ENCODE measurements at places on chromosomes 5 and 9.
A peak's percentile ranks its signal among the peaks of the same experiment; 100 is the strongest.

DNA sequence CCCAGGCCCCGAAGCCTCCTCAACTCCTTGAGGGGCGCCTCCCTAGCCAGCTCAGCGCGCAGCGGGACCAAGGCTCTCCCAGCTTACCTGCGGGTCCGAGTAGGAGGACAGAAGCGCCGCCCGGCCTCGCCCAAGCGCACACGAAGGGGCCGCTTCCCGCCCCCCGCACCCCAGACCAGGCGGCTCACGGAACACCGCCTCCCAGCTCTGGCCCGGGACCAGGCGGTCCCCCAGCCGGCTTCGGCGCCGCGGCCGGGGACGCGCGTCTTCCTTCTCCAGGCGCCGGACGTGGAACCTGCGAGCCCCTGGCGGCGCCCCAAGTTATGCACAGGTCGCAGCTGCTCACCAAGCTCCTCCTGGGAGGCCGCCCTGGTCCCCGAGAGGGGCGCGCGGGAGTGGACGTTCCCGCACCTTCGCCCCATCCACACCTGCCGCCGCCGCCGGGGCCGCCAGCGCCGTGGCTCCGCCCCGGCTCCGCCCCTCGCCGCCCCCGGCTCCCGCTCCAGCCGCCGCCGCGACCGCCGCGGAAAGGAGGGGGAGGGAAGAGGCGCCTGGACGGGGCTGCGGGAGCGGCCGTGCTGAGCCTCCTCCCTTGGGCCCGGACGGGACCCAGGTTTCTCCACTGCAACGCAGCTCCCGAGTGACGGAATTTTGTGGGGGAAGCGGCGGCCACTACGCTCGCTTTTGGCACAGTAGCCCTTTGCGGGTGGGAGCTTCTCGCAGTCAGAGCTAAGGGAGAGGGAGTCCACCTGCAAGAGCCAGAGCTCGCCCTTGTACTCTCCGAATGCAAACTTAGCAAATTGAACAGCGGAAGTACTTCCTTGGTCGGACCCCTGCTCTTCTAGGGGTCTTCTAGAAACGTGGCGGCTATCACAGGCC is 77.5 kb upstream of the IFNE start:
- peak; percentile 60 for DNase-seq

DNA sequence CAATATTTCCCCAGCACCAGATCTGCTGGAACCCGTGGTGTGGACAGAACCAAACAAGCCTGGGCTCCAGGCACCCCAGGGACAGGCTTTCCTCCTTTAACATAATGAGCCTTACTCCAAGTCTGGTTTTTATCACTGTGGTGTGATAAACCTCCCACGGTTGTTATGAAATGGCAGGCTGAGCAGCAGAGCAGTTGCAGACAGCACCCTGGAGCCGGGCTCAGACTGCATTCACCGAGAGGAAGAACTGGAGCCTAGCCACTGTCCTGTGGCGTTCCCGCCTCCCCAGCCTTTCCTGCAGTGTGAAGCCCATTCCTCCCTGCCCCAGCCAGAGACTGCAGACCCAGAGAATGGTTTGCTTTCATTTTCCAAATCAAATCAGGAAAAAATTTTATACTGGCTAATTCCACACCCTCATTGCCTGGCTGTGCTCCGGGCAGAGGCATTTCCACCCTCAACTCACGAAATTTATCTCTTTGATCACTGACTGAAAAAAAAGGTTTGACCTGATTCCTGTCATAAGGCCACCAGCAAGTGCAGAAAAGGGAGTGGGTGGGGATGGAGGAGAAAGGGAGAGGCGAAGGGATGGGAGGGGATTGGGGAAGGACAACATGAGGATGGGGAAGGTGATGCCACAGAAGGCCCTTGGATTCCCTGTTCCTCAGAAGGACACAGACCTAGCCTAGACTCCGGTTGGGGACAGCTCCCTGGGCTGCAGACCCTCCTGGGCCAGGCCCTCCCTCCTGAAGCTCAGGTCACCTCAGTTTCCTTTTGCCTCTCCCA is 18.9 kb downstream of the IPPK start:
- DNase-seq = no peak

GRCh38 chr9:92349771-92350739 is 24.3 kb downstream of the CENPP start:
- DNase-seq = no peak

- DNase-seq = peak; percentile 28
Measured at GRCh38 chr5:131163276-131164119, 1.6 kb downstream of the HINT1 start.

- no peak for DNase-seq
Measured at GRCh38 chr9:137764171-137764671, 113.4 kb upstream of the CACNA1B start.

GRCh38 chr9:126642010-126642744 is 28.4 kb downstream of the LMX1B start:
- DNase-seq = no peak

DNA sequence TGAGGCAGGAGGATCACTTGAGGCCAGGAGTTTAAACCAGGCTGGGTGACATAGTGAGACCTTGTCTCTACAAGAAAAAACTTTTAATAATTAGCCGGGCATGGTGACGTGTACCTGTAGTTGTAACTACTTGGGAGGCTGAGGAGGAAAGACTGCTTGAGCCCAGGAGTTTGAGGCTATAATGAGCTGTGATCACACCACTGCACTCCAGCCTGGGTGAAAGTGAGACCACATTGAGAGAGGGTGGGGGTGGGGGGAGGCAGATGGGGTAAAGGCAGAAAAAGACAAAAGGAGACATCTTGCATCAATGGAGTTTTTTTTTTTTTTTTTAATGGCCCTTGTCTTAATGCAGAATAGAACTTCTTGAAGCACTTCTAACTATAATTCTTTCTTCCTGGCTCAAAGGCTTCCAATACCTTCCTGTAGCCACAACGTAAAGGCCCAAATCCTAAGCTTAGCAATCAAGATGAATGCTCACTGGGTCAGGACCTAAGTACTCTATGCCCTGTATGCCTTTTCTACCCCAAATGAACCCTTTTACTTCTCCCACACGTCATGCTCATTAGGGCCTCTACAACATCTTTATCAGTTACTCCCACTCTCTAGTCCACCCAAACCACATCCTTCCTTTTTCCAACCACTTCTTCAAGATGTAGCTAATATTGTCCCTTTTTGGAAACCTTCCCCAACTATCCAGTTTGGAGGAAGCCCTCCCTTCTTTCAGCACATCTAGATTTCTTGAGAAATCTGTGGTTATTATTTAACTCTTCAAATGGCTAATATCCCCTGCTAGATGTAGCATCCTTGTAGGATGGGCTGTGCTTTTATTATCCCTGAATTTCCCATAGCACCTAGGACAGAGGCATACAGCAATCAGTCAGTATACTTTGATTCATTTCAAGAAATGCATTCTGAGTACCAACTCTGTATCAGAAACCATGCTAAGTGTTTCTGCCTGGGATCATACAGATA is 40.8 kb downstream of the CSF2 start:
- no peak for DNase-seq

- no peak for DNase-seq
Measured at GRCh38 chr9:91818225-91818585, 131.8 kb downstream of the ROR2 start.

GRCh38 chr5:87329114-87329513 is 61.4 kb downstream of the RASA1 start:
- no peak for DNase-seq

GRCh38 chr5:89342106-89342876 is 459.3 kb upstream of the MEF2C start:
- peak; percentile 7 for DNase-seq

Measured in GM13977 (cell line).